ENCODE measurements at places on chromosomes 4 and X.

- no peak for DNase-seq
Measured at GRCh38 chr4:61003301-61003700, 196.8 kb upstream of the ADGRL3 start.

DNA sequence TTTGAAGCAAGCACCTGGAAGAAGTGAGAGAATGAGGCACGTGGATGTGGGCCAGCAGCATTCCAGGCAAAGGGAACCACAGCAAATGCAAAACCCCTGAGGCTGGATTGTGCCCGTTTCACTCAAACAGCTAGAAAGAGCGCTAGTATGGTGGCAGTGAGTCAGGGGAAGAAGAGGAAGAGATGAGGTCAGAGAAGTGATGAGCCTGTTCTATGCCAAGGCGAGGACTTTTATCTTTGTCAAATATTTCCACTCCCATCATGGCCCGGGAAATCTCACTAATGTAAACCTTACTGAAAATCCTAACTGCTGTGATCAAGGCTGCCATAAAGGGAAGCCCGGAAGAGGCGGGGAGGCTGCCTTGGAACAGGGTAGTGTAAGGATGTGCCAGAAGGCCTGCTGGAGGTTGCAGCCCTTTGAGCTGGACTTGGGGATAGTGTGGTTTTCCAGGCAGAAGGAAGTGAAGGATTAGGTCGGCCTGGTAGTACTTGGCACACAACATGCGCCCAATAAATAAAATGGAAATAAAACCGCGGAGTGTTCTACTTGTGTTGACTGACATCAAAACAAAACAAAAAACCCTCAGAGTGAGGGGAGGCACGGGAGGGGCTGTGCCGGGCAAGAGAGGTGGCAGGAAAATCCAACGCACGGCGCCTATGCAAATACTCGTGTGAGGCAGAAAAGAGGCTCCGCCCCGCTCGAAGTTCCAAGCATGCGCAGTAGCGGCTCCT lies 1.2 kb upstream of the CDK16 start:
- no peak for DNase-seq

GRCh38 chrX:71909956-71910355 lies 689 bp upstream of the NHSL2 start:
- no peak for DNase-seq

DNA sequence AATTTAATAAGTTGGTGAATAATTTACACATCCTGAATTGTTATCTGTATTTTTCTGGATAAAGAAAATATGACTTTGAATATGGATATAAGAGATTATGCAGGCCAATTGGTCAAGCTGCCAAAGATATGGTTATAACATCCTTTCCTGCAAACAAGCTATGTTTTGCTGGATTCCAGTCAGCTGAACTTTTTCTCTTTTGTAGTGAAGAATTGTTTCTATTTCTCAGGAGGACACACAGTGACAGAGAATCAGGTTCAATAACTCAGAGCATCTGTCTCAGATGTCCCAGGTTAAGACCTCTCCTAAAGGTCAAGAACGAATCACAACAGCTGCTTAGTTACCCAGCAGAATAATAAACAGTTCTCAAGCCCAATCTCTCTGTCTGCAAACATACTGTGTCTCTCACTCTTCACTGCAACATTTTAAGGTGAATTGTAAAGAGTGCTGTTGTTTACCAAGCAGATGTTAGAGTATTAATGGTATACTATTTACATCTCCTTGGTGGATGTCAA lies 189.5 kb upstream of the ANKRD50 start:
- no peak for DNase-seq

- DNase-seq, result no peak
Measured at GRCh38 chr4:145680902-145681301, 956 bp downstream of the C4orf51 start.

DNA sequence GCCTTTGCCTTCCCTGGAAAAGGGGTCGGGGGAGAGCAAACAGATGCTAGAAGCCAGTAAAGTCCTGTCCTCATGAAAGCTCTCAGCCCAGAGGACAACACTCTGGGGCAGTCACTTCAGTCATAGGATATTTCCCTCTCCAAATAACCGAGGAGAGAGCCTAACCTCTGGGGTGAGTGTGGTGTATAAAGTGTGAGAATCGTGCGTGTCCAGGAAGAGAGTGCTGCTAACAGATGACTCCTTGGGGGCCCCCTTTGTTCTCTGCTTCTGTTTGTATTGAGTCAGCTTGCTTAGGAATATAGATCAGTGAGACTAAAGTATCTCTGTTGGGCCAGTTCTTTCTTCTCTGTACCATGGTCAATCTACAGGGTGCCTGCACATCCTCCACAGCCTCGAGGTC lies 247.2 kb downstream of the PALLD start:
- no peak for DNase-seq

DNA sequence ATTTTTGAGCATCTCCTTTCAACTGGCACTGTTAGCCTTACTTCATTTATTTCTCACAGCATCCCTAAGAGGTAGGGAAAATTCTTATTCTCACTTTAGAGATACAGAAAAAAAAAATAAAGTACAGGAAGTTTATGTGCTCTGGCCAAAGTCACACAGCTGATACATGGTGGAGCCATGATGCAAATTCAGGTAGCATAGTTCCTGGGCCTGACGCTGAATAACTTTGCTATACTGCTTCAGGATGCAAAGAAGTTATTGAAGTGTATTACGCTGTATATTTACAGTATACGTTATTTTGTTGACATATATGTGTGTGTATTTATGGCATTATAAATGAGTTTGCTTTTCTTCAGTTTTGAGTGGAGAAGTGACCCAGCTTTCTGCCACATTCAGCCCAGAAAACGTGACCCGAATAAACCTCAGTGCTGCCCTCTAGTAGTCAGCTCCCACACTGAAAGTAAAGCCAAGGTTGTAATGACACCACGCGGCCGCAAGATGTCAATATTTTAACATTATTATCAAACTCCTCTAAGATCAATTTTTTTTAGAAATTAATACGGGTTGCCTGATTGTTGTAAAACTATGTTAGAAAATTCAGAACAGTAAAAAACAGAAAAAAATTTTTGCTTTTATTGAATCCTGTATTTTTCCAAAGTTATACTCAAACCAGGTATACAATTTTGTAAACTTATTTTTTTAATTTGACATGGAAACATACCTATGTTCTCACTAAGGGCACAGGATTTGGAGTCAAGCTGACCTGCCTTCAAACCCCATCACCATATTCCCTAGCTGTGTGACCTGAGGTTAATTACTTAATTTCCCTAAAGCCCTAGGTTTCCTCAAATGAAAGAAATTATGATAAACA lies 3.8 kb upstream of the GUCY2F start:
- peak; percentile 63 for DNase-seq

GRCh38 chrX:101398694-101399093 lies 7.9 kb downstream of the RPL36A start:
- DNase-seq, result no peak

DNA sequence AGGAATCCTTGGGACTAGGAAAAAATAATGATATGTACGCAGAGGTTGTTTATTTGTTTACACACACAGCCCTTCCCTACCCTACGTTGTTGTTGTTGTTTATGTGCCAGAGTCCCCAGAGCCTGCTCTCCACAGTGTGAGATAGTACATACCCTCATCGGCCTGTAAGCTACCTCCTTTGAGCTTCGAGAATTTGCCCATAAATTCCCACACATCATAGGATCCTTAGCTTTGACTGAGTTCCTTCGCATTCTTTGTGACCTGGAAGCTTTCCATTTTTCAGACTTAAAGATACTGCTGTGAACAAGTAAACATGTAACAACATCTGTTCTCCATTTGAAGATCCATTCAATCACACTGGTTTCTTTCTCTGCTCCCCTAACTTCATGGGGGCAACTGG lies 114.5 kb downstream of the IRF2 start:
- DNase-seq, result no peak

DNA sequence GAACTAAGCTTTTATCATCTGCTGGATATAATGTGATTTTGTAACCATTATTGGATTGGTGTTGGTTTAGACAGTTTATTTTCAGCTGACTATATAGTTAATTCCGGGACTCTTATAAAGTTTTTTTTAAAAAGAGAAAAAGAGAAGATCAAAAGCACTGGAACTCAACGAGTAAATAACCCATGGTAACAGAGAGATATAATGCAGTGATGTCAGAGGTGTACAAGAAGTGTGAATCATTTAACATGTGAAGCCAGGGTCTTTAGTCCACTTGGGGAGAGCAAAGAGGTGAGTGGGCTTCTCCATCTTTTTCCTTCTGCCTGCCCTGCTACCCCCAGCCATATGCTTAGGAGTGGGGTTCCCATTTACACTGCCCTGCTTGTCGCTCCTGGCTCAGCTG lies 3.2 kb downstream of the TMEM165 start:
- no peak for DNase-seq

DNA sequence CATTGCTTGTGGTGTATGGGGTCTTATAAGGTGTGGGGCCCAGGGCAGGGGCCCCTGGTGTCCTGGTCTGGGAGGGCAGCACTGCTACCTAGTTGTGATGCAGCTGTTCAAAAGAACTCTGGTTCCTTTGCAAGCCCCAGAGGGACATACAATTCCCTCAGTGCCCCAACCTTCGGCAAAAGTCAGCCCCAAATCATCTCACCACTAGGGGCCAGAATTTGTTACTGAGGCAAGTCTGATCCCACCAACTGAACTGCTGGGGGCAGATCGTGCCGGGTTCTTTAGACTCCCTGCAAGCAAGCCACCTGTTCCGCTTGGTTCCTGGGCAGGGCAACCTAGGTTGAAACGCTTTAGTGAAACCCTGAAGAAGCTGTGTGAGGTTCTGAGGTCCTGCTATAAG lies 180.1 kb upstream of the S100G start:
- peak; percentile 23 for DNase-seq

DNA sequence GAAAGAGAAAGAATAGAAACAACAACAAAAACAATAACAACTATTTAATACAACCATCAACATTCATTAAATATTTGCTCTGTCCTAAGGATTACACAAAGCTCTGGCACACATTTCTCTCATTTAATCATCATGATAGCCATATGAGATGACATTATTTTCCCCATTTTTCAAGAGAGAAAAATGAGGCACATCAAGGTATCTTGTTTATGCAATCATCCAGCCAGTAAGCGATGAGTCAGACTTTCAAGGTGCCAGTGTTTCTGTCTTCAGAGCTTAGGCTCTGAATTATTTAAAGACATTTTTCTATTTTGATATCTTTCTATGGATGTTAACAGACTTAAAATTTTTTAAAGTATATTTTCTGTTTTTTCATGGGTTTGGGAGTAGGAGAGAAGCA lies 541.8 kb upstream of the SMIM31 start:
- no peak for DNase-seq

GRCh38 chr4:79227860-79228259 lies 98.0 kb downstream of the NAA11 start:
- DNase-seq, result no peak

GRCh38 chr4:107640197-107640596 lies 79.8 kb downstream of the PAPSS1 start:
- no peak for DNase-seq

GRCh38 chr4:98311656-98312055 lies 50.5 kb downstream of the RAP1GDS1 start:
- DNase-seq, result no peak

DNA sequence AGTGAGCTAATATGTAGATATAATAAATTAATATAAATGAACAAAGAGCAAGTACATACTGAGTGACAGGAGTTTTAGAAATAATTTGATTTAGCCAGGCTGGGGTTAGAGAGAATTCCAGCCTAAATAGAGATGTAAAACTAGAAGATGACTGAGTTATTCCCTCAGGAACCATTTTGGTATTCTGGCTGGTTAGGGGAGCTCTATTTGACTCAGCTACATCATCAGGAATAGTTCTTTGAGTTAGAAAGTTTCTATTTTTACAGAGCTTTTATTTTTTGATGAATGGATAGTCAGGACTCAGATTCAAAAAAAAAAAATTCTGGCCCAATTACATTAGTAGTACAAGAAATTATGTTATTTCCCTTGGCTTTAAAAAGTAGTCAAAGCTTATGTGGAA lies 180.4 kb upstream of the MID1 start:
- no peak for DNase-seq

- DNase-seq, result no peak
Measured at GRCh38 chr4:55611358-55612059, 19.5 kb upstream of the PDCL2 start.

GRCh38 chr4:185304944-185305690 lies 90.6 kb downstream of the LRP2BP start:
- DNase-seq, result peak; percentile 25

DNA sequence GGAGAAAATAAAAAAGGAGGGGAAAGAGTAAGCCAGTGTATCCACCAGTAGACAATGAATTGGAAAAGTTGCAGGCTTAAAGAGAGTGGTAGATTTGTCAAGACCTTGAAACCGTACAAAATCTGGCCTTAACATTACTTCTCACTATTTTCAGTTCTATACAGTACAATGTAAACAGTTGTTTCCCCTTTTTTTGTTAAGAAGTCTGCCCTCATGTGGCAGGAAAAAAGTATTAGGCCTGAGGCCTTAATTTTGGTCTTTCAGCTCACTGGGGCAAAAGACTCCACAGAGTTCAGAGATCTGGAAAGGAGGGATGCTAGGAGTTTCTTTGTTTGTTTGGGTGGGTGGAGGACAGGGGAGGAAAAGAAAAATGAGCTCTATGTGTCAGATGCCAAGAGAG lies 92.8 kb upstream of the CCDC160 start:
- no peak for DNase-seq

- DNase-seq, result no peak
Measured at GRCh38 chr4:99843413-99843812, 26.8 kb downstream of the DAPP1 start.

GRCh38 chr4:120874792-120875774 lies 47.4 kb downstream of the PRDM5 start:
- no peak for DNase-seq

GRCh38 chr4:186018784-186019183 lies 50.2 kb upstream of the TLR3 start:
- no peak for DNase-seq

- DNase-seq, result no peak
Measured at GRCh38 chr4:11287055-11287454, 141.6 kb downstream of the HS3ST1 start.

DNA sequence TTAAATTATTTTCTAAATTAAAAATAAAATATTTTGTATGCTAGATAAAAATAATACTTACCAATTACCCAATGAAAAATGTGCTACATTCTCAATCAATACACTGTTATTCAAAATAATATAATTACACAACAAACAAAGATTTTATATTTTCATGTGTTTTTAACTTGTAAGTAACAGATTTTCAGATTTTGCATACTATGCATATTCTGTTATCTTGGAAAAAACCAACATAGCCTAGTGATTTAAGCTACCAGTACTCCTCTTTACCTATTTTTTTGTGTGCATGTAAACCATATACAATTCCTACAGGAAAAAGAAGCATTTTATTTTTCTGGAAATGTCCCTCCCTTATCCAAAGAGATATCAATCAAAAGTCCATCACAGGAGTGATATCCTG lies 10.0 kb upstream of the GNRHR start:
- no peak for DNase-seq

GRCh38 chr4:137200322-137200721 lies 332.0 kb downstream of the PCDH18 start:
- no peak for DNase-seq

DNA sequence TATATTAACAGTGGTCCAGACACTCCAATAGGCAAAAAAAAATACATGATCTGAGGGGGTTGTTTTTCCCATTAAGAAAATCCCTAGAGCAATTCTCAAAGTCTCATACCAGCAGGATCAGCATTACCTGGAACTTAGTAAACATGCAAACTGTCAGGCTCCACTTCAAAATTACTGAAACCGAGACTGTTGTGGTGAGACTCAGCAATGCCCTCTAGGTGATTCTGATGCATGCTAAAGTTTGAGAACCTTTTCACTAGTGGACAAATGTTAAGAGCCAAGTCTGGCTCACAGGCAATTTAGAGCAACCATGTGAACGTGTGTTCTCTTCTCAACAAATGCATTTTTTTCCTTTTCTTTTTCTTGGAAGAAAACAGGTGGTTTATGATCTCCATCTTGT lies 30.2 kb downstream of the NEK1 start:
- DNase-seq, result no peak

Measured in stimulated activated CD8-positive, alpha-beta memory T cell treated with anti-CD3 and anti-CD28 coated beads, Interleukin-4, amount 100 ng/mL, for 48 hours (primary cell).